Activated naive CD4-positive, alpha-beta T cell treated with anti-CD3 and anti-CD28 coated beads, Interleukin-2, amount 10 ng/mL, durations not matched to agents 5 hours and 36 hours (primary cell): ENCODE measurements at places on chromosomes 2 and 18. TPM values are rescaled to one million over a fixed set of nuclear protein-coding genes. Genes with fewer than 3 reads are reported as not detected.

Gene UBXN2A
- total RNA-seq: 13.8 TPM

Gene UNC50
- total RNA-seq: 28.4 TPM

Gene CROCC2
- not detected for total RNA-seq

Gene KCNF1
- not detected for total RNA-seq

Gene COL5A2
- total RNA-seq: 0.60 TPM

Gene LIMS4
- total RNA-seq: 1.6 TPM

Gene LYPD1
- not detected for total RNA-seq

Gene SOWAHC
- 0.35 TPM for total RNA-seq

Gene SMCHD1
- total RNA-seq: 169 TPM

Gene TMEM37
- total RNA-seq: not detected

Gene HOXD11
- not detected for total RNA-seq

Gene ATL2
- 42.8 TPM for total RNA-seq

Gene FAM237A
- total RNA-seq: not detected

Gene CXCR1
- total RNA-seq: 0.28 TPM

Gene ANO7
- total RNA-seq: 0.77 TPM

Gene ATP8B1
- not detected for total RNA-seq

Gene NTSR2
- total RNA-seq: not detected

Gene PNKD
- total RNA-seq: 33.5 TPM

Gene MAP3K19
- not detected for total RNA-seq

Gene CD8B
- 3.0 TPM for total RNA-seq
